ENCODE measurements at places on chromosomes 5 and 9.

GRCh38 chr5:76081811-76082771 lies 1.1 kb upstream of the SV2C start:
- DNase-seq = no peak

GRCh38 chr5:23490993-23491392 lies 16.4 kb upstream of the PRDM9 start:
- DNase-seq = no peak

DNA sequence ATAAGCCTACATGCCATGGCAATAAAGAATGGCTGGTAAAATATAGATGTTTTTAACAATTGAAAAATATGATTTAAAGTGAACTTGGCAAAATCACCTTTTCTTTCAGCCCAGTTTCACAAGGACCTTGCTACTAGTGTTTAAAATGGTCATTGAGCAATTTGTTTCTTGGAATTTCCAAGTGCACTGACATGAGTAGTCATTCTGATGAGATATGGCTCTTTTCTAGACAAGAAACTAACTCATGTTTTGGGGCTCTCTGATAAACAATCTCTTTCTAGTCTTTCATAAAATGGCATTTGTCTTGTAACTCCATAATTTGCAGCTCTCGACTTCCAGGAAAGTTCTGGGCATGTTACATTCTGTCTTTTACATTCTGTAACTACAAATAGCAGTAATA lies 176.8 kb downstream of the NR2F1-AS1 start:
- DNase-seq = no peak

- DNase-seq = no peak
These were observed 1.0 kb downstream of the RABL6 start for GRCh38 chr9:136808806-136809158.

DNA sequence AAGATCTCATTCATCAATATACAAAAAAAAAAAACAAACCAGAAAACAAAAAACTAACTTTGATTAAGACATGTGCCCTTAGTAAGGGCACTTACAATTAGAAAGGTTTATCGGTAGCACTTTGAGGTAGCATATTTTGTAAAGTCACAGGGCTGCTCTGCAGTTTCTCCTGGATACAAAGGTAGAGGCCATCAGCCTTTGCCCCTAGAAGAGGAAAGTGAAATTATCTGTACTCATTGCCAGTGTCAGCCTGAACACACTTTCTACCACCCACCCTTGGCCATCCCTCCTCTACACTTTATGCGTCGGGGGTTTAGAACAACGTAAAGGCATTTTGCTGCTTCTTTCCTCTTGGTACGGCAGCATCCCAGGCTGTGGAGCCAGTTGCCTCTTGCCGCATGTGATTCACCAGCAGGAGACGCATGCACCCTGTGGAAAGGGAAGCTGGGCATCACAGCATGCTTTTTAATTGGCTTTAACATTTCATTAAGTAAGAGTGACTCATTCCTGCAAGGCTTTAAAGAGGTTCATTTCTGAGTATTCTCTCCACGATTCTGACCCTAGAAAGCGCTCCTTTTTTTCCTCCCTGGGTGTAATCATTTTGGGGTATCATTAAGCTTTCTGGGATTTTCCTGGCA lies 84.6 kb downstream of the CEMIP2 start:
- DNase-seq = peak; percentile 10

DNA sequence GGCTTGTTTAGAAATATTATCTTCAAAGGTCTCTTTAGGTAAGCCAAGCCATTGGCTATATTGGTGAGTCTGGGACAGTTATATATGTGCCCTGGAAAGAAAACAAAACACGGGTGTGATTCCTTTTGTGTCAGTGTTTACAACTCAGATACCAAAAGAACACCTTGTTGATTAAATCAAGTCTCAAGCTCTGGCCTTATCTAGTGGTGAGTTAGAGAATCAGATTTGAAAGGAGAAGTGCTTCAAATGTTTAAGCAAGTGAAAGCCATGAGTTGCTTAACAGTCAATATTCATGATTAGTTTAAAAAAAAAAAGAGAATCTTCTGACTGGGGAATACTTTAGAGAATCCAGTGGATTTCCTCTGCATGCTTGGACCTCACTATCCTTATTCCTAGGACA lies 68.3 kb downstream of the IQGAP2 start:
- DNase-seq = no peak

- no peak for DNase-seq
These were observed 11.5 kb downstream of the GPR150 start for GRCh38 chr5:95631255-95631958.

DNA sequence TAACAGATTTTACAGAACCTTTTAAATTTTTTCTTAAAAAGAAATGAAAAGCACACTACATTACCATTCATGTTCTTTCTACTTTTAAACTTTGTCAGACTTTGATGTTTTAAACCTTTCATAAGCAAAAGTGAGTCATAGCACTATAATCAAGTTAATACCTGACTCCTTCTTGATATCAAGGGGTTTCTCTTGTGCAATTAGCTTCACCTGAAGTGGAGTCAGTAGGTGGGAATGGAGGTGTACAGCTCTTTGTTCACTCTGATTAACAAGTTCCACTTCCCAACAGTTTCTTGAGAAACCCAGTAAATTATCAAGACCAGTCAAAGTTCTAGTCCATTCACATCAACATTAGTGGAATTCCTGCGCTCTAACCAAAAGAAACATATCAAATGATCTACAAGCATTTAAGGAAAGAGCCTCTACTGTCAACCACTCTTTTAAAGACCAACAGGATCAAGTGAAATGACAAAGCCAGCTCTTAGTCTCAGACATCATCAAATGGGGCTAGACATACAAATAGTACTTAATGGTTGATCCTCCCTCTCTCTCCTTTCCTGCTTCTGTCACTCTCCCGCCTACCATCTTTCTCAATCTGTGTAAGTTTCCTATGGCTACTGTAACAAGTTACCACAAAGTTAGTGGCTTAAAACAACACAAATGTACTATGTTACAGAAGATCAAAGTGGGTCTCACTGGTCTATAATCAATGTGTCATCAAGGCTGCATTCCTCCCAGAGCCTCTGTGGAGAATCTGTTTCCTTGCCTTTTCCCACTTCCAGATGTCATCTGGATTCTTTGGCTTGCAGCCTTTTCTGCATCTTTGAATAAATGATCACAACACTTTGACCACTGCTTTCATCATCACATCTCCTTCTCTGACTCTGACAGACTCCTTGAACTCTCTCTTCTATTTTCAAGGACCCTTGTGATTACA lies 68.0 kb downstream of the HINT1 start:
- DNase-seq = no peak

DNA sequence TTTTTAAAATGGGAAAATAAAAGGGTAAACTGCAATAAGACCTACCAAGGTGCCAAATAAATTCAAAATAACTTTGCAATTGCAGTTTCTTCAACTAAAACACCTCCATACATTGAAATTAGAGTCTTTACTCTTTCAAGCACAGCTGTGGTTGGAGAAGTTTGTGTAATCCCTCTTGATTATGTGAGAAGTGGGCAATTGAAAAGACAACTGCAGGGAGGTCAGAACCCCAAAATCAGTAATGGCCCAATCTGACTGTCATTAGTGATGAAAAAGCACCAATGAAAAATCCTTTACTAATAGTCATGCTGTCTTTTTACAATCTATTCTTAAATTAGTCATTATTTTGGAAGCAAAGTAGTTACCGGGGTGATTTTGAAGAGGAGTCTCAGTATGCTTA lies 116.7 kb upstream of the RGMB start:
- no peak for DNase-seq

DNA sequence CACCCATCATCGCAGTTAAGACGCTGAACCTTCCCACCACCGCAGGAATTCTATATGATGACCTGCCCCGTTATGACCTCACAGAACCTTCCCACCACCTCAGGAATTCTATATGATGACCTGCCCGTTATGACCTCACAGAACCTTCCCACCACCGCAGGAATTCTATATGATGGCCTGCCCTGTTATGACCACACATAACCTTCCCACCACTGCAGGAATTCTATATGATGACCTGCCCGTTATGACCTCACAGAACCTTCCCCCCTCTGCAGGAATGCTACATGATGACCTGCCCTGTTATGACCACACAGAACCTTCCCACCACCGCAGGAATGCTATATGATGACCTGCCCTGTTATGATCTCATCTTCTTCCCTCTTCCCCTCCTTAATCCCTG lies 64.3 kb downstream of the IRX1 start:
- no peak for DNase-seq

DNA sequence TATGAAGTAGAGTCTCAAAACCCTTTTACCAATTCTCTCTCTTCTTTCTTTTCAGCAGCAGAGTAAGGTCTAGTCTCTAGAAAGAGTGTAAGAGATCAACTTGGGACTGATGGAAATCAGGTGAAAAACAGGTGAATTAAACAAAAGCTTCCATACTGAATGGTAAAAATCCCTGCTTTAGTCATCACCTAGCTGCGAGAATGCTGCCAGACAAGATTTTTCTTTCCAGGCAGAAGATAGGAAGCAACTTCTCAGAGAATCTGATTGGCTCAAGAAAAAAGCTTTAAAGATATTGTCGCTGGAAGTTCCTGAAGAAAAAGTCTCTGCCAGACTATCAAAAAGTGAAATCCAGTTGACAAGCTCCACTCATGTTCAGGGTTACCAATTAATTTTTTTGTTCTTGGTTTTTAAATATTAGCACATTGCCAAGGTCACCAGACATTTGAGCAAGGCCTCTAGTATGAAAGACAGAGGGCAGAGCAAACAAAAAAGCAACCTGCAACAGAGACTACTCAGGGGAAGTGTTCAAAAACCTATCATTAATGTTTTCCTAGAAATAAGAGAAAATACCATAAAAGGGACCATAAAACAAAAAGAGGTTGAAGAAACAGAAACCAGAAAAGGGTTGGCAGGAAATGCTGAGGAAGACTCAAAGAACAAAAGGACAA lies 9.3 kb downstream of the CDO1 start:
- DNase-seq = no peak

DNA sequence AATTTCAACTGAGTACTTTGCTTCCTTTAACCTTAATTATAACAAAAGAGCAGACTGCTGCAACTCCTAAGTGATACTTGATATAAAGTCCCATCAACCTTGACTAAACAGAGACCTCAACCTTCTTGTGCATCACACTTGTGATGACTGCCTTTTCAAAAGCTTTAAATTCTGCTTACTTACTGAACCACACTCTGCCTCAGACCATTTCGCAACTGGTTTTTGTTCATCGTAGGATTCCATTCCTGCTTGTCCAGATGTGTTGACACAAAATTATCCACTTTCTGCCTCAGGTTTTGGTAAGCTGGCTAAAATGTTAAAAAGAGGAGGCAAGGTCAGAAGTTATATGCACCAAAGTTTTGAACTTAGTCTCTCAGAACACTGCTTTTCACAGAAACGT lies 3.5 kb downstream of the BOD1 start:
- DNase-seq = no peak

GRCh38 chr9:129602598-129603415 lies 18.1 kb downstream of the C9orf50 start:
- DNase-seq = no peak

Data from hippocampal formation (tissue), 2 donors.